ENCODE measurements at places on chromosomes 2 and 18. TPM values are rescaled to one million over a fixed set of nuclear protein-coding genes. Genes with fewer than 3 reads are reported as not detected.

- no peak for DNase-seq
- H3K4me1 ChIP-seq: no peaks in the 10 kb centered on the region
- H3K4me3 ChIP-seq: no peak overlapping the region
- no peaks in the 10 kb centered on the region for H3K36me3 ChIP-seq
Measured at GRCh38 chr2:1294900-1295299, 118.4 kb upstream of the TPO start.

- peak overlapping the region; percentile 67 for H3K4me3 ChIP-seq
- H3K27ac ChIP-seq: peak overlapping the region; percentile 68
- no peaks in the 10 kb centered on the region for H3K27me3 ChIP-seq
- no peak for DNase-seq
Measured at GRCh38 chr2:25251422-25252273, 83.3 kb upstream of the POMC start.

GRCh38 chr2:209771474-209772289 is at the start of gene UNC80:
Gene UNC80 (plus strand): TSS chr2:209771832. CDS start chr2:209772073, 241 bp downstream.
- H3K27ac ChIP-seq: no peak within 1 kb of the TSS

LAMA1 gene
- 1.5 TPM for total RNA-seq

GRCh38 chr18:59954755-59955156 is 55.0 kb downstream of the PMAIP1 start:
- H3K27ac ChIP-seq: no peak overlapping the region
- no peak for DNase-seq
- peaks cover 34% of the 10 kb centered on the region for H3K4me1 ChIP-seq
- H3K27me3 ChIP-seq: no peaks in the 10 kb centered on the region
- H3K4me3 ChIP-seq: no peak overlapping the region

APOB gene
- 5.6 TPM for total RNA-seq

GRCh38 chr2:190678444-190679162 is 29.7 kb downstream of the NAB1 start:
- no peak overlapping the region for H3K4me3 ChIP-seq
- DNase-seq: no peak

DNA sequence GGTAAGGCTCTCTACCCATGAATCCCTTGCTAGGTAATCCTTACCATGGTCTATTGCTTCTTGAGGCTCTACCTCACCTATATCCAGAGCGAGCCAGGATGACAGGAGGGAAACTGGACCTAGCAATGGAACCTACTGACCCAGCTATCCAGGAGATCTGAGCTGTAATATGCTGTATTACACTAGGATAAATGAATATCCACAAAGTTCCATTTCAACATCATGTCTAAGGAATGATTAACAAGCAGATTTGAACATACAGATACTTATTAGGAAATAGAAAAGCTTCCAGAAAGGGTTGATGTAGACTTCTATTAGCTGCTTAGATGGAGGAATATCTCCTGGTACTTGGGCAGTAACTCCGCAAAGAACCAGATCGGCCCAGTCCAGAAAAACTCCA is 110.1 kb downstream of the BAZ2B start:
- no peak overlapping the region for H3K27ac ChIP-seq
- no peak overlapping the region for H3K4me3 ChIP-seq
- H3K36me3 ChIP-seq: no peaks in the 10 kb centered on the region
- DNase-seq: no peak
- no peaks in the 10 kb centered on the region for H3K27me3 ChIP-seq

ZNF396 gene
- total RNA-seq: 0.98 TPM

GULP1 gene
- total RNA-seq: 16.2 TPM

ITGA6 gene
- total RNA-seq: 89.6 TPM

AP1S3 gene
- 2.7 TPM for total RNA-seq

DNA sequence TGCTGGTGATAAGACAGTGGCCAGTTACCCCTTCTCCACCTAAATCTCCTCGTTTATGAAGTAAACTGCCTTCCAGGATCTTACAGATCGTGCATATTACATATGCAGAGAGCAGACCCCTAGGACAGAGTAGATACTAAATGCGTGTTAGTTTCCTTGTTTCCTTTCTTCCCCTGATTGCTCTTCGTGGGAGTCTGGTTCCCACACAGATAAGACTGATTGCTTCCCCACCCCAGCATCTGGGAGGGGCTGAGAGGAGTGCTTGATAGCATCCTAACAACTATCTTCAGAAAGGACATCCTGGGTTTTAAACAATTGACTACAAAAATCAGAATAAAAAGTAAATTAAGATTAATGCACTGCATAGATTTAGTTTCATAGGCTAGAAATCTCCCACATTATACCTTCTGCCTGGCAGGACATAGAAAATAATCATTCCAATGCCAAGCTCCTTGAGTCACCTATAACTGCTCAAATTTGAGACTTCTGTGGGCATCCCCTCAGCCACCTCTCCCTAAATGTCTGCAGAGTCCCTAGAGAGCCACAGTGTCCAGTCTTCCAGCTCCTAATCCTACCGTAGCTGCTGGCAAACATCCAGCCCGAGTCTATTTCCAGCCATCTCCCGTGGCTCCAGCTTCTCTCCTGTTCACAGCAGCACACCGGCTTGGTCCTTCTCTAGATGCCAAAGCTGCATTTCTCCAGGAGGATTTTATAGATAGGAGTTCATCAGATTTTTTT is 128.3 kb downstream of the LRRC30 start:
- H3K36me3 ChIP-seq: no peaks in the 10 kb centered on the region
- H3K4me1 ChIP-seq: no peaks in the 10 kb centered on the region
- H3K27me3 ChIP-seq: no peaks in the 10 kb centered on the region
- no peak overlapping the region for H3K4me3 ChIP-seq
- no peak for DNase-seq

MAP2 gene
- 42.0 TPM for total RNA-seq

- H3K4me1 ChIP-seq: no peaks in the 10 kb centered on the region
- no peak overlapping the region for H3K4me3 ChIP-seq
- no peak for DNase-seq
- H3K27me3 ChIP-seq: no peaks in the 10 kb centered on the region
- no peaks in the 10 kb centered on the region for H3K36me3 ChIP-seq
Measured at GRCh38 chr2:143732076-143732475, 602.9 kb downstream of the ARHGAP15 start.

DNA sequence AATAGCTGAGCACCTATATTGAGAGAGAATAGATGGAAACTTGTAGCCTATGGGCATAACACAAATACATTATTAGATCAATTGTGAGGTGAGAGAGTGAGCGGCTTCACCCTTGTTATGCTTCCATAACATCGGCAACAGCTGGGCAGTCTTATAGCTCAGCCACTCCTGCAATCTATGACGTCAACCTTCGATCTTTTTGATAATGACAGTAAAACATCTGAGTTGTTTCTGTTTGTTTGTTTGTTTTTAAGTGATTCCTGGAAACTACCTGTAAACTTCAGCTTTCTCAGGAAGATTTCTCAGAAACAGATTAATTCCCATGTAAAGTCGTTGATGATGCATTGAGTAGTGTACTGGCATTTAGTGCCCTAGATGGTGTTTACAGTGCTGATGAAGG is 90.0 kb downstream of the DSEL start:
- no peaks in the 10 kb centered on the region for H3K4me1 ChIP-seq
- no peaks in the 10 kb centered on the region for H3K36me3 ChIP-seq
- no peak for DNase-seq
- H3K4me3 ChIP-seq: no peak overlapping the region

FBLN7 gene
- total RNA-seq: 2.5 TPM

- DNase-seq: no peak
- H3K27me3 ChIP-seq: peaks cover 91% of the 10 kb centered on the region
- peaks cover 42% of the 10 kb centered on the region for H3K4me1 ChIP-seq
- no peaks in the 10 kb centered on the region for H3K36me3 ChIP-seq
- H3K4me3 ChIP-seq: no peak overlapping the region
Measured at GRCh38 chr2:218998414-218999002, 5.3 kb upstream of the CRYBA2 start.

CCDC141 gene
- total RNA-seq: 1.3 TPM

CYP27C1 gene
- 12.7 TPM for total RNA-seq

ARHGAP28 gene
- total RNA-seq: 2.5 TPM

ADD2 gene
- 2.3 TPM for total RNA-seq

DNAJC5G gene
- not detected for total RNA-seq

GRCh38 chr2:217919781-217920351 is 82.9 kb downstream of the TNS1 start:
- H3K27ac ChIP-seq: peak overlapping the region; percentile 77
- no peak overlapping the region for H3K4me3 ChIP-seq
- peaks cover 5% of the 10 kb centered on the region for H3K36me3 ChIP-seq
- peaks cover 90% of the 10 kb centered on the region for H3K4me1 ChIP-seq
- DNase-seq: no peak
- H3K27me3 ChIP-seq: no peaks in the 10 kb centered on the region

GRCh38 chr2:64018701-64019082 is 536 bp downstream of the VPS54 start:
- peak overlapping the region; percentile 83 for H3K4me3 ChIP-seq
- peak; percentile 82 for DNase-seq
- no peaks in the 10 kb centered on the region for H3K36me3 ChIP-seq
- peaks cover 45% of the 10 kb centered on the region for H3K4me1 ChIP-seq

ASTL gene
- total RNA-seq: 0.87 TPM

LCT gene
- not detected for total RNA-seq

DNA sequence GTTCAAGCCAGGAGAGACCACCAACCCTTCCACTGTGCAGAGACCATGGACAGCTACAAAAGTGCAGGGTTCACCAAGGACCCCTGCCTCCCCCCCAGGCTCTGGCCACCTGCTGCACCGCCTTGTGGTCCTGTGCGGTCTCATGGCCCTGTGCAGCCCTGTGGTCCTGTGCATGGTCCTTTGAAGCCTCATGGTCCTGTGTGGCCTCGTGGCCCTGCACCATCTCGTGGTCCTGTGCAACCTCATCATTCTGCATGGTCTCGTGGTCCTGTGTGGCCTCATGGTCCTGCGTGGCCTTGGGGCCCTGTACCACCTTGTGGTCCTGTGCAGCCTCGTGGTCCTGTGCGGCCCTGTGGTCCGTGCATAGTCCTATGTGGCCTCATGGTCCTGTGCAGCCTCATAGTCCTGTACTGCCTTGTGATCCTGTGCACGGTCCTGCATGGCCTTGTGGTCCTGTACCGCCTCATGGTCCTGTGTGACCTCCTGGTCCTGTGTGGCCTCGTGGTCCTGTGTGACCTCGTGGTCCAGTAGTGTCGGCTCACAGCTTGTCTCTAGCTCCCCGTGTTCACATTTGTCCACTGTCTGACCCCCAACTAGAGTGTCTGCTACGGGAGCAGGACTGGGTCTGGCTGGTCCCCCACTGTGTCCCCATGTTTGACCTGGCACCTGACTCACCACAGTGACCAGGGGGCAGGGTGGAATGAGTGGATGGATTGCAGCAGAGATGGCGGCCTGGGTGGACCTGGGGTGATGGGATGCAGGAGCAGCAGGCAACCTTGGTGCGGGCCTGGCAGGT is 20.0 kb upstream of the OTOS start:
- H3K27me3 ChIP-seq: peaks cover 17% of the 10 kb centered on the region
- no peak overlapping the region for H3K4me3 ChIP-seq
- no peak for DNase-seq
- H3K4me1 ChIP-seq: no peaks in the 10 kb centered on the region
- no peak overlapping the region for H3K27ac ChIP-seq
- H3K36me3 ChIP-seq: no peaks in the 10 kb centered on the region

HNMT gene
- 16.7 TPM for total RNA-seq

DNA sequence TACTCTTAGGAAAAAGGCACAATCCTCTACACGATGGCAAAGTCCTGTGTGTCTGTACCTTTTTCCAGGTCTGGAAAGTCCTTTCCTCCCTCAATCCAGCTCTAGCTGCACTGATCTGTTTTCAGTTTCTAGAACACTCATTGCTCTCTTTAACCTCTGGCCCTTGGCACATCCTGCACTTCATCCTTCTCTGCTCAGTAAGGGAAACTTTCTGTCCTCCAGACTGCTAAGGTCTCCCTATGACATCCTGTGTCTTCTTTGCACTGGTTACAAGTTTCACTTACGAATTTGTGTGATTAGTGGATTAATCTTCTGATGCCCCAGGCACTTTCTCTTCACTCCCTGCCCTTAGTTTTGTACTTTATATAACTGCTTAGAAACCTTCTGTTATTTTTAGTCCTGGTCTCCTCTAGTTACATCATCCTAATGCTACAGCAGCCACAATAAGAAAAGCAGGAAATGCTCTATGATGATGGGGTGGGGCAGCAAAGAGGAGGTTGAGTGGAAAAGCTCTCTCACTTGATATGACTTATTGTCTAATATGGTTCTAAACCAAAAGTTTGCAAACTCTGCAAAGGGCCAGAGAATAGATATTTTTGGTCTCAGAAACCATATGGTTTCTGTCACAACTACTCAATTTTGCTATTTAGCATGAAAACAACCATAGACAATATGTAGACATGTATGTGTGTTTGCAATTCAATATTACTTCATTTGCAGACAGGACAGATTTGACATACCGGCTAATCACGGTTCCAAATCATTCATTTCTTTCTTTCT is 568.2 kb downstream of the THSD7B start:
- no peaks in the 10 kb centered on the region for H3K4me1 ChIP-seq
- no peaks in the 10 kb centered on the region for H3K36me3 ChIP-seq
- no peak overlapping the region for H3K4me3 ChIP-seq

DNA sequence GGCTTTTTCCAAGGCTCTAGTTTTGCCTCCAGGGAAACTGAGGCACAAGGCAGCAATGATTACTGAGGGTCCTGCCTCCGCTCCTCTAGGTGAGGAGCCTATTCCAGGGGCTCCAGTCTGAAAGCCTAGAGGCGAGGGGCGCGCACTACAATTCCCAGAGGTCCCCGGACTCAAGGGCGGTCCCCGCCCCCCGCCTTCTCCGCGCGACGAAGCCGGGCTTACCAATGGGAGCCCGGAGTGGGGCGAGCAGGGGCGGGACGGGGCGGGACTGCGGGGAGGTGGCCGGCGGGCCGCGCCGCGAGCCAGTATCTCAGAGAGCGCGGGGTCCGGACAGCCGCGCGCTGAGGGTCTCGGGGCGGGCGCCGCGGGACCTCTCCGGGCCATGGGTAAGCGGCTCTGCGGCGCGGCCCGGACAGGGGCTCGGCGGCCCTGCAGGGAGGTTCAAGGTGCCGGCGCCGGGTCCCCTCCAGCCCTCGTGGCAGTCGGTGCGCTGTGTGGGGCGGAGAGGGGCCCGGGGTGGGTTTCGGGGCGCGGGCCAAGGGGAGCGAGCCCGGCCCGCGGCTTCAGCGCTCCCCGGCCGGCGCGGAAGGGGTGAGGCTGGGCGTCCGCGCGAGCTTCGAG is at the start of gene ARID5A:
ARID5A (plus strand) TSS at position 308 of the 621 bp plus-strand sequence; CDS start at position 383, 75 bp downstream.
- peak; percentile 97 for DNase-seq
- H3K4me3 ChIP-seq: peak within 1 kb of the TSS; percentile 62
- H3K27me3 ChIP-seq: no peaks in the 10 kb centered on the region
- no peaks in the 10 kb centered on the region for H3K36me3 ChIP-seq
- peak within 1 kb of the TSS; percentile 86 for H3K27ac ChIP-seq

- peaks cover 13% of the 10 kb centered on the region for H3K4me1 ChIP-seq
- no peaks in the 10 kb centered on the region for H3K36me3 ChIP-seq
- H3K4me3 ChIP-seq: no peak overlapping the region
- no peak overlapping the region for H3K27ac ChIP-seq
Measured at GRCh38 chr2:120017201-120017600, 4.3 kb downstream of the EPB41L5 start.

SLC4A3 gene
- 1.8 TPM for total RNA-seq

SH3RF3 gene
- 2.2 TPM for total RNA-seq

GAL3ST2 gene
- total RNA-seq: not detected

FZD7 gene
- 31.3 TPM for total RNA-seq

GRCh38 chr2:156323754-156324153 is 8.8 kb downstream of the NR4A2 start:
- H3K4me1 ChIP-seq: peaks cover 33% of the 10 kb centered on the region
- DNase-seq: no peak
- H3K27ac ChIP-seq: no peak overlapping the region
- peaks cover 16% of the 10 kb centered on the region for H3K36me3 ChIP-seq
- H3K4me3 ChIP-seq: no peak overlapping the region
- peaks cover 28% of the 10 kb centered on the region for H3K27me3 ChIP-seq

ALPP gene
- total RNA-seq: not detected

SULT1C4 gene
- 0.48 TPM for total RNA-seq

GRCh38 chr2:44549856-44550255 is 188.1 kb downstream of the CAMKMT start:
- no peaks in the 10 kb centered on the region for H3K36me3 ChIP-seq
- no peaks in the 10 kb centered on the region for H3K27me3 ChIP-seq
- no peak overlapping the region for H3K4me3 ChIP-seq
- peaks cover 5% of the 10 kb centered on the region for H3K4me1 ChIP-seq

STK36 gene
- total RNA-seq: 21.2 TPM

GALNT5 gene
- total RNA-seq: 0.26 TPM

TRIM54 gene
- total RNA-seq: not detected

Measured in suprapubic skin (tissue), 4 donors.